ENCODE measurements at places on chromosomes 12 and 14. TPM values are rescaled to one million over a fixed set of nuclear protein-coding genes. Genes with fewer than 3 reads are reported as not detected.

- peak; percentile 41 for DNase-seq
Observed at GRCh38 chr12:49909826-49910225, 6.1 kb upstream of the FAIM2 start.

DNA sequence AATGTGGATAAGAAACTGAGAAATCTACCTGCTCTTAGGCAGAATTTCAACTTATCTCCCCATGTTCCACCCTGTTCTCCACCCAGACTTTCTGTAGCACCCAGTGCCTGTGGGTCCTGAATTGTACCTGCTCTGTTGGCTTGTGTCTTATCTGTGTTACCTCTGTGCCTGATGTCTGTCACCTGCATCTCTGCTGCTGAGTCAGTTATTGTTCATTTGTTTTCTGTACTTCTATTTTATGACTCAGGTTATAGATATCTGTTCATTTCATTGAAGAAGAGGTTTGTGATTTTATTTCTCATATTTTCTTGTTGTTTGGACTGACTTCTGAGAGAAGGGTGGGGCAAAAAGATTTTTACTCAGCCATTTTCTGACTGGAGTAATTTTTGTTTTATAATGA lies 11.7 kb downstream of the SOCS4 start:
- DNase-seq: no peak

GRCh38 chr12:19002216-19002615 lies 127.3 kb upstream of the PLEKHA5 start:
- no peak for DNase-seq

GRCh38 chr12:110972866-110973265 lies 52.5 kb upstream of the MYL2 start:
- DNase-seq: no peak

DNA sequence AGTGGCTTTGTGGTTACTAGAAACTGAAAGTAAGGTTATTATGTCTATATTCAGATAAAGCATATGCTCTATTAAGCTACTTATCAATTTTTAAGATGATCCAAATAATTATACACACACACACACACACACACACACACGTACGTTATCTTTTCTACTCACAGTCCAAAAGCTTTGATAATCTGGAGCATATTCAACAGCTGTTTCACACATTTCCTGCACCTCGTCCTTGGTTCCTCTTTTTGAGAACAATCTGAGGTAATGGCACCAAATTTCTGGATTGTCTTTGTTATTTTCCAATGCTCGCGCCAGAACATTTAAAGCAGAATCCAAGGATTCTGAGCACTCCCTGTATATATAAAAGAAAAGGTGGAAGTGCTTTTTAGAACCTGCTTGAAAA lies 37.5 kb downstream of the ZFC3H1 start:
- no peak for DNase-seq

DNA sequence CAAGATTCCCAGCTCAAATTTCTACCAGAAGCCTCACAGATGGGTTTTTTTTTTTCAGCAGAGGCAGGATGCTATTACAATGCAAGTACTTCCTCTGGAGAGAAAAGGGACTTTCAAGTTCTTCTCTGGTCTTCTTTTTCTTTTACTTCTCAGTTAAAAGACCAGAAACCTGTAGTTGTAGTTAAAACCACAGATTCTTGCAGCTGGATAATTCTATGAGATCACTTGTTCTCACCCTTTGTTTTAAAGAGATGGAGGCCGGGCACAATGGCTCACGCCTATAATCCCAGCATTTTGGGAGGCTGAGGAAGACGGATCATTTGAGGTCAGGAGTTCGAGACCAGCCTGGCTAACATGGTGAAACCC lies 47.6 kb upstream of the OVCH1 start:
- DNase-seq: no peak

- peak; percentile 22 for DNase-seq
Observed at GRCh38 chr12:32533971-32534590, 134.7 kb downstream of the FGD4 start.

GRCh38 chr12:130764475-130765185 lies 48.5 kb upstream of the RIMBP2 start:
- no peak for DNase-seq

GRCh38 chr12:105245291-105245690 lies 9.3 kb upstream of the APPL2 start:
- no peak for DNase-seq

DNA sequence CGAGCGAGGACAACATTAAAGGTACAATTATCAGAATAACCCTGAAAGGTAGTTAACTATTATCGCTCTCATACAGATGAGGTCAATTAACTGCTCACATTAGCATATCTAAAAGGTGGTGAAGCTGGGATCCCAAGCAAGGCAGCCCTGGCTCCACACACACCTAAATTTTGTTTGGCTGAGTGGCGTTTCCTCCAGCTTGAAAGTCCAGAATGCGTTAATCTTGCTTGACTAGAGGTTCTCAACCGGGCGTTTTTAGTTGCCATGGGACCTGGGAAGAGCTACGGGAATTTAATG lies 531 bp downstream of the DLGAP5 start:
- DNase-seq: no peak

DNA sequence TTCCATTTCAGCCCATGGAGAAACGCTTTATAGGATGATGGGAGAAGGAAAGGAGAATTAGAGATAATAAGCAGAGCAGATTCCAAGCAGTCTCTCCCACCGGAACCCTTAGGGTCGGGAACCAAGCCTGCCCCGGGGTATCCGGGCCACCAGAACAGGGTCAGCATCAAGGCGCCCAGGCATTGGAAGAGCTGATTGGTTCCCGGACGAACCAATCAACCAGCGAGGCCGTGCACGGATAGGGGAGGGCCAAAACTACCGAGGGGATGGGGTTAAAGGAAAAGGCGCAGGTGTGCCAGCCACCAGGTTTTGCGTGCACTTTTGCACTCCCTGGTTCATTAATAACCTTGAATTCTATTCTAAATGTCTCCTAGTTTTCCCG lies 1.7 kb downstream of the PPM1H start:
- no peak for DNase-seq

DNA sequence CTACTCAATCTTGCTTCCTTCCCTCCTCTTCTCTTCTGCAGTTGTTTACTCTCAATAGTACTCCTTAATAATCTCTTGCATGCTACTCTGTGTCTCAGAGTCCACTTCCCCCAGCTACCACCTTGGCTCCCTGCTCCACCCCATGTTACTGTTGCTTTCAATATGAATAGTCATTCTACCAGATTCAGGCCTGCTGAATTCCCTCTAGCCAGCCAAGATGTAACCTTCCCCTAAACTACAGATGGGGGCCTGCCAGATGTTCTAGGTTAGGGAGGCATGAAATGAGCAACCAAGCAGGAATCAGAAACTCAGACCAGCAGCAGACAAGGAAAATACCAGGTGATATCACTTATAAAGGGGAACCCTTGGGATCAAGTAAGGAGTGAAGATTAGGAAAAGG lies 392.1 kb upstream of the DDHD1 start:
- DNase-seq: no peak

GRCh38 chr12:31620311-31620710 lies 29.4 kb upstream of the DENND5B start:
- DNase-seq: no peak

- no peak for DNase-seq
Observed at GRCh38 chr12:100061814-100062213, 77.1 kb upstream of the ANKS1B start.

GRCh38 chr12:75155962-75156361 lies 53.7 kb downstream of the KCNC2 start:
- no peak for DNase-seq

DNA sequence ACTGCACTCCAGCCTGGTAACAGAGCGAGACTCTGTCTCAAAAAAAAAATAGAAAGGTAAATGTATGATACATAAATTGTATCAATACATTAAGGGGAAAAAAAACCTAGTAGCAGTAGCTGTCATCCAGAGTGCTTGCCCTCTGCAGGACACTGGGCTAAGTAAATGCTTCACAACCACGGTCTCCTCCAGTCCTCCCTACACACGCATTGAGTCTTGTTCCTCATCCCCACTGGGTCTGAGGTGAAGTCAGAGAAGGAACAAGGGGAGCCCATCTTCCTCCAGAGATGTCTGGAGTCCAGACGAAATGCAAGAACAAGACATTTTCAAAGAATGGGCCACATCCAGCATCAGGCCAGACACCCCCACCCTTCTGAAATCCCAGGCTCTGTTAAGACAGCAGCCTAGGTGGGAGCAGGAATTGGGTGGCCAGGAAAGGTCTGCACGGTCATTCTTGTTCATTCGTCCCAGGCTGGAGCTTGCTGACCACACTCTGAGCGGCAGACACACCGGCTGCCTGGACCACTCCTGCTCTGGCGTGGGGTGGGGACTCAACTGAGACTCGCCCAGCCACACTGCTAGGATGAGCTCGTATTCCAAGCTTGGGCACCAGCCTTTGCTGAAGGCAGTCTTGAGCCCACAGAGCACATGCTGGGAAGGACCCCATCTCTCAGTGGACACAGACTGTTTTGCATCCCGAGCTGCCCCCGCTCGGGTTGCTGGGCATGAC lies 45.5 kb downstream of the CHGA start:
- no peak for DNase-seq

DNA sequence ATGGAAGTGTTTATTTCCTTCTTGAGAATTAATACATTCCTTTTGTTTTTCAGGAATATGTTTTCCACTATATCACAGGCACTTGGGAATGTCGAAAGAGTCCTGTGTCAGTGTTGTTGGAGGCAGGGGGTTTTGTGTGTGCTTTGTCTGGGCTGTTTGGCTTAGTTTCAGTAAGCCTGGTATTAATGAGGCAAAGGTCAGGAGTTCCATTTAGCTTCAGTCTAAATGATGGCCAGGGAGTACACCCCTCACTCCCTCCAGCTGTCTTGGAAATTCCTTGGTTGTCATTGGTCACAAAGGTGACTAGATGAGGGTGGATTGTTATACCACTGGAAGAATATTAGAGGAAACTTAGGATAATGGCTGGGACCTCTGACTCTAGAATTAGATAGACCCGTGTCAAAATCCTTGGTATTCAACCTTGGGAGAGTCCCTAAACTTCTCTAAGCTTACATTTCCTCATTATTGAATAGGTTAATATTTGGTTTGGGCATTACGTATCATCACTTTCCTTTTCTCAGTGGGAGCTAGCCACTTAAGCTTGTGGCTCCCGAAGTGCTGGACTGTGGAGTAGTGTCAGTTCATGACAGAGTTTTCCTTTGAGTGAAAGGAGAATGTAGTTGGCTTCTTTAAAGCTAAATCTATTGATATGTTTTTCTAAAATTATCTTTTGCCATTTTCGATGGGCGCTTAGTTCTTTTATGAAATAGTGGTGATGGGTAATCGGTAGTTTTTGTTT lies 5.2 kb downstream of the FRS2 start:
- no peak for DNase-seq

- DNase-seq: no peak
Observed at GRCh38 chr12:42798811-42799438, 209.4 kb upstream of the PRICKLE1 start.

DNA sequence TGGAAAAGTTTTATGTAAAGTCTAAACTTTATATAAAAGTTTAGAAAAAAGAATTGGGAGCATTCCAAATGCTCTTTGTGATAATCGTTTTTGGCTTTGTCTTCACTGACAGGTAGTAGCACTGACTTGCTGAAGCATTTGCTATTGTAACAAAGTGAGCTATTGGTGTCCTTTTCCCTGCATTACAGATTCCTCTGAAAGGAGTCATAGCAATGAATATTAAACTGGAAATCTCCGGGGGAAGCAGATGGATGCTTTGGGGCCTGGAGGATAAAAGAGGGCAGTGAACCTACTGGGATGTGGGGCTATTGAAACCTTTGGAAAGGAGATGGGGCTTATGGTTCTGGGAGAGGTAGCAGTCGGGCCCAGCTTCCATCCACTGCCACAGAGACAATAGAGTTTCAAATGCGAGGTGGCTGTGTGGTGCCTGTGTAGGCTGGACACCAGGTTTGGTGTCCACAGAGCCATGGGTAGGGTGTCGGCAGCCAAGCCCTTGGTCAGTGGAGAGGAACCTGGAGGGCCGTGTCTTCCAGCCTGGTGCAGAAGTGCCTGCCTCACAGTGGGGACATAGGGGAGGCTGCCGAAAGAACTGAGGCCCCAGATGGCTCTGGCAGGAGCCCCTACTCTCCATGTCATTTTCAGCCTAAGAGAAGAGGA lies 10.1 kb downstream of the GSG1 start:
- DNase-seq: no peak

- DNase-seq: no peak
Observed at GRCh38 chr12:80400571-80400991, 43.5 kb upstream of the PTPRQ start.

DNA sequence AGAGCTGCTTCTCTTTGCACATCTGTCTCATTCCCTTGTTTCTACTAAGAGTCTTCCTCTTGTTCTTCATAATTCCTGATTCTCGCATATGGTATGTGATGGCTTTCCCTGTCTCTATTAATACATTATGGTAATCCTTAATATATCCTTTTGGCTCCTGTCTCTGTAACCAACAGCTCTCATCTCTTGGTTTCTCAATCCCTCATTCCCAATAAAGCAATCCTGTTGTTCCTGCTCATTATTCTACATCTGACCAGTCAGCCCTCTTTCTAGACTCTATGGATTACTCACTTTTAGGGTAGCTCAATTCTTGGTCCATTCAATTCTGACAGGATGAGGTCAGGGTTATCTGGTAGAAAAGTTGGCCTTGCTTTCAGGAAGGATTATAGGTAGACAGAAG lies 349.9 kb downstream of the LRIG3 start:
- DNase-seq: no peak

DNA sequence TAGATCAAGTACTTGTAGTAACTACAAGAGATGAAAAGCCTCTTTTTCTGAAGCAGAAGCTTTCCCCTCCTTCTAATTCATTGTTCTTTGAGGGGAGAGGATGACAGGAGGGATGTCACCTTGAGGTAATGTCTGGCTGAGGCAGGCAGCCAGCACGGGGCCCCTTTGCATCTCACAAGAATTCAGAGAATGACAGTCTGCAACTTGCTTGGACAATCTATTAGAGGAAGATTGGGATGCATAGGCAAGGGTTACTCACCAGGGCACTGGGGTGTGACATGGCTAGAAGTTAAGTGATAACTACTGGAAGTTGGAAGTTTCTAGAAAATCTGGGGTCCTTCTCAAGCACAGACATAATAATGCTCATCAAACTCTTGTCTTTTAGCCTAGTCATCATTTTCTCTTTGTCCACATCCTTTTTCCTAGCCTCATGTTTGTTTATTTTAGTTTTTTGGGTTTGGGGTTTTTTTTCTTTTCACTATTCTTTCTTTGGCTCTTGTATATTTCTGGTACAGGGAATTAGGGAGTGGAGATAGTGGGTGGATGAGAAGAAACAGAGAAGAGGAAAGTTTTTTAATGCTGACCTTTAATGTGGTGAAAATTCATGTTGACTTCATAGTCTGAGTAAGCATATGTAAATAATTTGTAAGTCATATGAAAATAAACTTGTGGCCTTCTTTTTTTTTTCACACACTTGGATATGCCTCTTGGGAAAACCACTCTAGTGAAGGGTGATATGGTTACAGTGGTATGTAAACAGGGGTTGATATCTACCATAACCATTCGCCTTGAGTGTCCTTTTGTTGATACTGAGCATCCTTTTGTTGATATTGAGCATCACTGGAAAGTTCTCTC lies 55.1 kb downstream of the TTLL5 start:
- DNase-seq: no peak

- DNase-seq: no peak
Observed at GRCh38 chr12:110684312-110684836, 4.5 kb downstream of the HVCN1 start.

- peak; percentile 64 for DNase-seq
Observed at GRCh38 chr14:68140076-68140741, 320.6 kb downstream of the RAD51B start.

- no peak for DNase-seq
Observed at GRCh38 chr12:62627181-62627580, 160.6 kb downstream of the MON2 start.

The GALNT9 gene
- total RNA-seq: not detected

The SYT1 gene
- 18.4 TPM for total RNA-seq

The INSM2 gene
- not detected for total RNA-seq

The CDKL1 gene
- 28.3 TPM for total RNA-seq

The ETNK1 gene
- 60.9 TPM for total RNA-seq

The GDF11 gene
- 2.1 TPM for total RNA-seq

The NUAK1 gene
- total RNA-seq: 9.4 TPM

The ACRBP gene
- total RNA-seq: 0.35 TPM

The PSEN1 gene
- total RNA-seq: 55.7 TPM
